ENCODE measurements at places on chromosomes 12 and 14. TPM values are rescaled to one million over a fixed set of nuclear protein-coding genes. Genes with fewer than 3 reads are reported as not detected.

CDKN3 gene
- total RNA-seq: 73.4 TPM

NINJ2 gene
- 5.6 TPM for total RNA-seq

CEBPE gene
- 0.13 TPM for total RNA-seq

SLC41A2 gene
- total RNA-seq: 66.5 TPM

LYZ gene
- total RNA-seq: not detected

CIDEB gene
- total RNA-seq: 7.2 TPM

INHBE gene
- not detected for total RNA-seq

TCL1B gene
- total RNA-seq: not detected

TSFM gene
- 16.1 TPM for total RNA-seq

ZDHHC22 gene
- not detected for total RNA-seq

ST8SIA1 gene
- 17.4 TPM for total RNA-seq

SSPN gene
- total RNA-seq: 14.7 TPM

ART4 gene
- 0.11 TPM for total RNA-seq

OSGEP gene
- total RNA-seq: 45.1 TPM

PGF gene
- total RNA-seq: 30.1 TPM

UBR7 gene
- total RNA-seq: 27.2 TPM

GCH1 gene
- total RNA-seq: 6.9 TPM

SLC6A15 gene
- total RNA-seq: 0.11 TPM

CD163L1 gene
- total RNA-seq: 0.54 TPM

CCDC88C gene
- under 0.01 TPM for total RNA-seq

RNF212B gene
- not detected for total RNA-seq

TOMM20L gene
- total RNA-seq: not detected

COCH gene
- 0.13 TPM for total RNA-seq

HOXC11 gene
- total RNA-seq: 1.4 TPM

PLEKHD1 gene
- under 0.01 TPM for total RNA-seq

NYNRIN gene
- 14.0 TPM for total RNA-seq

CLEC4D gene
- total RNA-seq: not detected

AMN gene
- total RNA-seq: 0.13 TPM

ANKLE2 gene
- total RNA-seq: 67.7 TPM

HVCN1 gene
- 5.1 TPM for total RNA-seq

GYS2 gene
- total RNA-seq: not detected

KLRD1 gene
- 1.2 TPM for total RNA-seq

All from articular chondrocyte of knee joint (primary cell).